Smooth muscle cell of the coronary artery (primary cell): ENCODE measurements at places on chromosomes 11 and 22. TPM values are rescaled to one million over a fixed set of nuclear protein-coding genes. Genes with fewer than 3 reads are reported as not detected.

CSF2RB gene
- total RNA-seq, result 0.47 and 1.1 TPM in 2 replicates

NXPE2 gene
- 0.08 TPM in 1 of 2 replicates, not detected in the other for total RNA-seq

CASP1 gene
- 5.9 and 56.3 TPM in 2 replicates for total RNA-seq

SWAP70 gene
- total RNA-seq, result 28.5 and 80.1 TPM in 2 replicates

ROM1 gene
- total RNA-seq, result 6.7 and 8.4 TPM in 2 replicates

C11orf21 gene
- total RNA-seq, result 0.08 TPM in 1 of 2 replicates, not detected in the other

RFPL2 gene
- not detected in 2 replicates for total RNA-seq

PRR33 gene
- total RNA-seq, result not detected in 2 replicates

MMP12 gene
- total RNA-seq, result under 0.01 and 9.1 TPM in 2 replicates

LRRC74B gene
- not detected in 2 replicates for total RNA-seq

OTOG gene
- total RNA-seq, result not detected in 2 replicates

TYR gene
- not detected in 2 replicates for total RNA-seq

FBXO7 gene
- 38.0 and 39.3 TPM in 2 replicates for total RNA-seq

TPBGL gene
- not detected in 2 replicates for total RNA-seq

CADM1 gene
- total RNA-seq, result 0.45 and 7.3 TPM in 2 replicates

MUC2 gene
- not detected in 2 replicates for total RNA-seq

CD248 gene
- total RNA-seq, result 2.6 and 108 TPM in 2 replicates

F2 gene
- total RNA-seq, result 0.08 TPM in 1 of 2 replicates, not detected in the other

OR8H1 gene
- total RNA-seq, result not detected in 2 replicates

CHST1 gene
- total RNA-seq, result 0.15 and 1.3 TPM in 2 replicates

GNG3 gene
- not detected in 2 replicates for total RNA-seq

SPTBN2 gene
- 0.94 and 9.2 TPM in 2 replicates for total RNA-seq

THY1 gene
- total RNA-seq, result 7.3 and 272 TPM in 2 replicates

CHRM1 gene
- total RNA-seq, result not detected in 2 replicates

P2RX6 gene
- 0.47 and 0.68 TPM in 2 replicates for total RNA-seq

XKR3 gene
- not detected in 2 replicates for total RNA-seq

TUB gene
- 7.7 and 12.6 TPM in 2 replicates for total RNA-seq

PANX2 gene
- total RNA-seq, result 0.35 and 0.98 TPM in 2 replicates

PRG2 gene
- 0.08 and 0.23 TPM in 2 replicates for total RNA-seq

MS4A6A gene
- not detected in 2 replicates for total RNA-seq

CRKL gene
- total RNA-seq, result 24.8 and 26.8 TPM in 2 replicates

OR8A1 gene
- not detected in 2 replicates for total RNA-seq

MRE11 gene
- 5.7 and 7.3 TPM in 2 replicates for total RNA-seq

OR52H1 gene
- total RNA-seq, result 0.38 and 1.2 TPM in 2 replicates
